Activated naive CD8-positive, alpha-beta T cell treated with anti-CD3 and anti-CD28 coated beads, Interleukin-2, amount 10 ng/mL, durations not matched to agents 7 days and 5 days (primary cell): ENCODE measurements at places on chromosomes 6 and 20.

GRCh38 chr6:100493206-100493888 is 28.6 kb upstream of the SIM1 start:
- no peak for DNase-seq

DNA sequence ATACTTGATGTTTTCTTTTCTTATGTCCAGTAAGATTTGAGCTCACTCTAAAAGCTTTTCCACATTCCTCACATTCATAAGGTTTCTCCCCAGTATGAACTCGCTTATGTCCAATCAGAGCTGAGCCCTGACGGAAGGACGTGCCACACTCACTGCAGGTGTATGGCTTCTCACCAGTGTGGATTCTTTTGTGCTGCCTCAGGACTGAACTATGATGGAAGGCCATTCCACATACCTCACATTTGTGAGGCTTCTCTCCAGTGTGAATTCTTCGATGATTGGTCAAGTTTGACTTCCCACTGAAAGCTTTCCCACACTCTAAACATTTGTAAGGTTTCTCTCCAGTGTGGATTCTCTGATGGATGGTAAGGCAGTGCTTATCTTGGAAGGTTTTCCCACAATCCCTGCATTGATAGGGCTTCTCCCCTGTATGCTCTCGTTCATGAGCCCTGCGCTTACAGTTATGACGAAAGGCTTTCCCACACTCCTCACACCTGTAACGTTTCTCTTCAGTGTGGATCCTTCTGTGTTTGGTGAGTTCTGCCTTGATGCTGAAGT is 9.9 kb downstream of the ZNF311 start:
- DNase-seq, result no peak

GRCh38 chr20:57934007-57934805 is 224.4 kb upstream of the PMEPA1 start:
- DNase-seq, result no peak

DNA sequence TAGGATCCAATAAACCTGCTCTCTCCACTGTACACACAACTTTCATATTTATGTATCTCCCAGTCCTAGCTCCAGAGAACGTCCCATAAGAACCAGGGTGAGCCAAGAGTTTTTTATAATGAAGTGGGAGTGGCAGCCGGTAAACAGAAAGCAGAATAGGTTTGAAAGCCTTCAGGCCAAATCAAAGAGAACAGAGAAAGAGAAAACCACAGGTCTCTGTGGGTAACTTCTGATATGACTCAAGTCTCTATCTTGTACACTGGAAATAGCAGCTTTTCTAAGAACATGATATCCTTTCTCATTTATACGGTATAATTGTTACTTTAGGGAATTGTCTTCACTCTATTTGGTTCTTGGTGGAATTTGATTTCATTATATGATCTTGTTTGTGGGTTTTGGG is 273.6 kb downstream of the PACRG start:
- DNase-seq, result no peak

DNA sequence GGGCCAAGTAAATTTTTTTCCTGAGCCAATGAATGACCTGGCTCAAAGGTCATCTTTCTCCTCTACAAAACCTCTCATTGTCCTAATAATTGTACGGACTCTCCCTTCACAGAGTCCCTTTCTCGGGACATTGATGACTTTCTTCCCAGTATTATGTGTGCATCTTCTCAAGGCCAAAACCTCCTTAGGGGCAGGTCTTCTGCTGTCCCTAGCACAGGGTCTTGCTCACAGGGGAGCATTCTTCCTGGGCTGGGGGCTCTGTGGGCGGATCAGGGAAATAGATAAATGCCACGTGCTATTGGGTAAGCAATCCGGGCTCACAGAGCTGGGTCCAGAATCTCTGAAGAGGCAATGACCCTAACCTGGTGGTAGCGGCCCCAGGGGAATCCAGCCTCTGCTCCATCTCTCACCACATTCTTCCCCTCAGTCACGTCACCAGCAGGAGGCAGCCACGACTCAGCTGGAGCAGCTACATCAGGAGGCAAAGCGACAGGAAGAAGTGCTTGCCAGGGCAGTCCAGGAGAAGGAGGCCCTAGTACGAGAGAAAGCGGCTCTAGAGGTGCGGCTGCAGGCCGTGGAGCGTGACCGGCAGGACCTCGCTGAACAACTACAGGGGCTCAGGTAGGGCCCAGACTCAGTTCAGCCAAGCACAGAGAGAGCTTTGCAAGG is 23.5 kb downstream of the CEP250 start:
- no peak for DNase-seq

- DNase-seq, result no peak
Measured at GRCh38 chr6:20751293-20751935, 217.2 kb downstream of the CDKAL1 start.

DNA sequence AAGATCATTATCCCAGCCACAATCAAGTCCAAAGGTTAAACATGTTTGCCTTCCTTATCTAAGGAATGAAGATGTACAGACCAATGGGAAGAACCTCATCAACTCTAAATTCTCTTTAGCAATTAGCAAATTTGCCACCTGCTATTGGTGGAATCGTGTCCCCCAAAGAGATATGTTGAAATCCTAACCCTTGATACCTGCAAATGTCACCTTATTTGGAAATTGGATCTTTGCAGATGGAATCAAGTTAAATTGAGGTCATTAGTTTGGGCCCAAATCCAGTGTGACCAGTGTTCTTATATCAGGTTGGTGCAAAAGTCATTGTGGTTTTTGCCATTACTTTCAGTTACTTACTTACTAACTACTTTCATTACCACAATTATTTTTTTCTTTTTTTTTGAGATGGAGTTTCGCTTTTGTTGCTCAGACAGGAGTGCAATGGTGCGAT is 31.3 kb downstream of the KLHL31 start:
- no peak for DNase-seq

- DNase-seq, result peak; percentile 65
Measured at GRCh38 chr20:2387180-2387577, 6.5 kb downstream of the TGM6 start.

DNA sequence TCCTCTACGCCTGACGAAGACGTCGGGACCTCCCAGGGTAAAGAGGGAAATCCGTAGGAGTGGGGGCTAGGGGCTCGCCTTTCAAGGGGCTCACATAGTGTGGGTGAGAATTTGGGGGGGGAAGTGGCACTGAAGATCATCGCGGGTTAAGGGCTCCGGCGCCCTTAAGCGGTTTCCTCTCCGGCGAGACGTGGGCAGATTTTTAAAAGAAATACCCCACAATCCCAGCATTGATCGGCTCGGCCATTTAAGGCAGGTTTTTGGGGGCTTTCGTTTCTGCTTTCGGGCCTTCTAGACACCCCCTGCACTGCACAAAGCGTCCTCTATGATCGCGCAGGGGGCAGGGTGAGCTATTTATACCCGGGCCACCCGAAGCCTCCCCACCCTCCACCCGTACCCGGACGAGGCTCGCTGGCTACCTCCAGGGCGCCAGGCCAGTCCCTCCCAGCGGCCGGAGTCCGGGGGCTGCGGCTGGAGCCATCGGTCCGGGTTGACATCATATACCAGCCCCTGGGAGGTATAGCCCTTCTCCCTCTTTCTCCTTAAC is 1.2 kb downstream of the NKX2-2 start:
- DNase-seq, result no peak
